ENCODE measurements at places on chromosomes 12 and 14. TPM values are rescaled to one million over a fixed set of nuclear protein-coding genes. Genes with fewer than 3 reads are reported as not detected.

FITM1 gene
- total RNA-seq: not detected

VSX2 gene
- not detected for total RNA-seq

PCED1B gene
- 0.27 TPM for total RNA-seq

SERPINA12 gene
- not detected for total RNA-seq

CFAP54 gene
- 5.6 TPM for total RNA-seq

Measured in fibroblast of the aortic adventitia (primary cell).